Eye (tissue), 1 donor: ENCODE measurements at places on chromosomes 11 and 22.

DNA sequence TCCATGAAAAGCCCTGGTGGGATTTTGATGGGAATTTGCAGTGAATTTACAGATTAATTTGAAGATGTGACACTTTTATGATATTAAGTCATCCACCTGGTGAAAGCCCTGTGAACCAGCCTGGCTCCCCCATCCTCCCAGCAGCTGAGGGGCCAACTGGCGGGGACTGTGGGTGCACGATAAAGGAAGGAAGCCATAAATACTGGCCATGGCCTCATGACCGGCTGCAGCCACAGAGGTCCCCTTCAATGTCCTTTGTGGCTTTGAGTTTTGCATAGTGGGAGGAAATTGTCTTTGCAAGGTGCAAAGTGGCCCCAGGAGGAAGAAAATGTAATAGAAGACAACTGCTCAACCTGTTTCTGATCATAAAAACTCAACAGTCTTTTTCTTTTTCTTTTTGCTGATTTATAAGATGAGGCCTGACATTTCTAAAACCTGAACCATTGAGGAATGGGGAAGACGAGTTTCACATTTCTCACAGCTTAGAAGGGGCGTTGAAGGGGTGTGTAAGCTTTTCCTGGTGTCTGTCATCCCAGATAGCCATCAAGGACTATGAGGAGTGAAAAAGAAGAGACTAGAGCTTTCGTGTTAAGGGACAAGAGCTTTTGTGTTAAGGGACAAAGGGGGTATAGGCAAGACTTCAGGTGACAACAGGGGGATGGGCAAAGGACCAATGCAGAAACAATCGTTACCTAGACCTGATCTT is 6.3 kb upstream of the NDUFV1 start:
- no peak for DNase-seq

DNA sequence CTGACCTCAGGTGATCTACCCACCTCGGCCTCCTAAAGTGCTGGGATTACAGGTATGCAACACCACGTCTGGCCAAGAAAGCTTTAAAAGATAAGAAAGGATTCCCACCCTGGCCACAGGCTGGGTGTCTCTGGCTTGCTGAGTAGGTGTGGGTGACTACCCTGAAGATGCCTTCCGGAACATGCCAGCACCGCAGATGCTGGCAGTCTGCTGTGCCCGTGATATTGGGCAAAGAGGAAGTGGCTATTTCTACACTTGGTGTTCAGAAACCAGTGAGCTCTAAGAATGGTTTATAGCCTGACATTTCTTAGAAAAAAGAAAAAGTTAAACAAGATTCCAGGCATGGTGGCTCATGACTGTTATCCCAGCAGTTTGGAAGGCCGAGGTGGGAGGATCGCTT is 6.1 kb downstream of the MRPL11 start:
- no peak for DNase-seq

- no peak for DNase-seq
Observed at GRCh38 chr11:16011396-16011795, 344.9 kb downstream of the SOX6 start.

- no peak for DNase-seq
Observed at GRCh38 chr11:92136797-92137196, 87.8 kb upstream of the FAT3 start.

DNA sequence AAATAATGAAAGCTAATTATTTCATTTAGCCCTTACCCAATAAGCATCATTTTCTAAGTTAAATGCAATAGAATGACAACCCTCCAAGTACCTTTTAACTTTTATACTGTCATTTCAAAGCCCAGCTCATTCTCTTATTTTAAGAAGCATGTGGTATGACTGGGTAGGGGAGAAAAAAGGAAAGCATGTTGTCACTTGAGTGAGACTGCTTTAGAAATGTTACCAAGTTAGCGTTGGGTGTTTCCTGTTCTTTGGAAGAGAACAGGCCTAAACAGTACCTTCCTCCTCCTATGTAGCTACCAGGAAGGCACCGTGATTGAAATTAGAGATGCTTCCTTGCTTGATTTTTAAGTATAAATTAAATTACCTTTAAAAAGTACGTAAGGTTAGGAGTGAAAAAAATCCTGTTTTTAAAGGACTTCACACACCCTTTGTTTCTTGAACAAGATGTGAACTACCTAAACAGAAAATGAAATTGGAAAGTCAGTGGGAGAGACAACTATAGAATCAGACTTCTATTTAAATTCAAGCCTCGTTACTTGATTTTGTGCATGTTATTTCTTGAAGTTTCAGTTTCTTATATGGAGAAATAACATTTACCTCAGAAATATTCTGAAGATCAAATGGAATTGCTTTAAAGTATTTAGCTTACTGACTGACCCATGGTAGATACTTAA is 741 bp upstream of the CNTF start:
- no peak for DNase-seq

- DNase-seq, result no peak
Observed at GRCh38 chr11:95659088-95659487, 130.5 kb downstream of the FAM76B start.

DNA sequence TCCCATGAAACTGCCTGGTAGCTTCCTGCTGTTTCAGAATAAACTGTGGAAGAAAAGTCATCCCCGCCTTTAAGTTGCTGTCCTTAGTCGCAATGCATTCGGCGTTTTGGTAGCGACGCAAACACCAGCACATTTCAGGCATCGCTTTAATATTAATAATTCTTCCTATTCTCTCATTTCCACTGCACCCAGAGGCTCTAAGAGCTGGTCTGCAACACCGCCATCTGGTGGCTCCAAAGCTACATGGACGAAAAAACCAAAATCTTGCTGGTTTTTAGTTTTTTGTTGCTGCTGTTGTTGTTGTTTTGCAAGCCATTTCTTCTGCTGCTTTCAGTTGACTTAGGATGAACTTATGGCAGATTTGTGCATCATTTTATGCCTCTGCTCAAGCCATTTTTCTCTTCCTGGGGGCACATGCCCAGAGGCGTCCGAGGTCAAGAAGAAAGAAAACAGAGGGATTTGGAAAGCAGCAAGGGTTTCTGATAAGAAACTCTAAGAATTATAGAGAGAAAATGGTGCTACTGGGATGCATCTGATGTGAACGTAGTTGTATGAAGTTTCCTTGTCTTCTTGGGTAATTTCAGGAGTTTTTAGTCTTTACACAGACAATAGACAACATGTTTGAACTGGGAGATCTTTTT is 345.4 kb upstream of the KIRREL3 start:
- DNase-seq, result peak; percentile 80

DNA sequence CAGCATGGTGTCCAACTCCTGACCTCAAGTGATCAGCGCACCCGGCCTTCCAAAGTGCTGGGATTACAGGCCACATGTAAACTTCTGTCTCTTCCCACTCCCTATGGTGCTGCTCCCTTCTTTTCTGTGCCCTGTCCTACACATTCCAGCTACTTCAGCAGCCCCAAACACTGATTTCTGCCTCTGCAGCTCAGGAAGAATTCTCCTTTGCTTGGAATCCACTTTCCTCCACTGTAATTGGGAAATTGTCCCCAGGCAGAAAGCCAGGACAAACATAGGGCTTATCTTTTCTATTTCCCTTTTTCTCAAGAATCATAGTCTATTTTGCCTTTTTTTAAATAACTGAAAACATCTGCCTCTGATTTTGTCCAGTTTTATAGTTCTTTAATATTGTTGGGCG is 21.3 kb upstream of the DRG1 start:
- DNase-seq, result peak; percentile 62

GRCh38 chr22:38153821-38154562 is 27.6 kb downstream of the PLA2G6 start:
- no peak for DNase-seq

DNA sequence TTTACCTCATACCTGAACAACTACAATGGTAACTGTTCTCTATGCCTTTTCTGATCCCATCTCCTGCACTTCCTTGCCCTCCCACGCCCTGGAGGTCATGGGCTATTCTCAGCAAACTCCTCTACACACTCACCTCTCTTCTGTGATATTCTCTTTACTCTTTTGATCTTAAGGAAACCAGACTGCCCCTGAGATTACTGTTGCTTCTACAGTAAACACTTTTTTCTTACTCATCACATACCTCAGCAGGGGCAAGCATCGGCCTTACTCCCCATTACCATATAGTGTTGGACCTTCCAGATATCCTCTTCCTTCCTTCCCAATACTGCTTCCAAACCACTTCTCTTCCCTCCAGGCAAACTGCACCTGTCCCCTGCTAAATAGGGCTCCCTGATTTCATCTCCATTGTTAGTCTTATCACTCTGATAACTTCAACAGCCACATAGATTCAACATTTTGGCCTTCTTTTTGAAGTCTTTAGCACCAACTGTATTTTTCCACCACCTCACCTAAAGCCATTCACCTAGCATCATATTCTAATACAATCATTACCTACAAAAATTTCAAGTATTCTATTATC is 141.2 kb downstream of the RBFOX2 start:
- no peak for DNase-seq

- no peak for DNase-seq
Observed at GRCh38 chr11:83475760-83476159, 189.6 kb upstream of the CCDC90B start.

DNA sequence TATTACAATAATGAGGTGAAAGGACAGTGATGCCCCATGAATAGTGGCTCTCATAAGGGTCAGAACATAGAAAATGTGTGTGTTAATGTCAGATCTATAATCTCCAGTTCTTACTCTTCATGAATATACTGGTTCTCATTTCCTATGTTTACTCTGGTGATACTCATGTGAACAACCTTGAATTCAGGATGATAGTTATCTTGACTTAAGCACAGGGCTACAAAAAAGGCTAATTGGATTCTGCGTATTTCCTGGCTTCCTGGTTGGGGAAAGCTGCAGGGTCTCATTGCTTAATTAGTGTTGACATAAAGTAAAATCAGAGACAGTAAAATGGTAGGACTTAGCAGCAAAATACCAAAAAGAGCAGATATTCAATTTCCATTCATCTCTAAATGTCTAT is 1316.8 kb upstream of the RAG2 start:
- no peak for DNase-seq

GRCh38 chr22:31363885-31364465 is 17.8 kb upstream of the PATZ1 start:
- no peak for DNase-seq

- DNase-seq, result peak; percentile 62
Observed at GRCh38 chr11:10693509-10694081, at the start of gene IRAG1. Gene IRAG1 (minus strand): TSS chr11:10693755. CDS start chr11:10693602, 153 bp downstream.

GRCh38 chr11:31340903-31341572 is 28.5 kb downstream of the DCDC1 start:
- DNase-seq, result no peak

GRCh38 chr22:35489239-35489638 is 51.4 kb upstream of the RASD2 start:
- peak; percentile 65 for DNase-seq
